ENCODE measurements at places on chromosomes 11 and 22.

DNA sequence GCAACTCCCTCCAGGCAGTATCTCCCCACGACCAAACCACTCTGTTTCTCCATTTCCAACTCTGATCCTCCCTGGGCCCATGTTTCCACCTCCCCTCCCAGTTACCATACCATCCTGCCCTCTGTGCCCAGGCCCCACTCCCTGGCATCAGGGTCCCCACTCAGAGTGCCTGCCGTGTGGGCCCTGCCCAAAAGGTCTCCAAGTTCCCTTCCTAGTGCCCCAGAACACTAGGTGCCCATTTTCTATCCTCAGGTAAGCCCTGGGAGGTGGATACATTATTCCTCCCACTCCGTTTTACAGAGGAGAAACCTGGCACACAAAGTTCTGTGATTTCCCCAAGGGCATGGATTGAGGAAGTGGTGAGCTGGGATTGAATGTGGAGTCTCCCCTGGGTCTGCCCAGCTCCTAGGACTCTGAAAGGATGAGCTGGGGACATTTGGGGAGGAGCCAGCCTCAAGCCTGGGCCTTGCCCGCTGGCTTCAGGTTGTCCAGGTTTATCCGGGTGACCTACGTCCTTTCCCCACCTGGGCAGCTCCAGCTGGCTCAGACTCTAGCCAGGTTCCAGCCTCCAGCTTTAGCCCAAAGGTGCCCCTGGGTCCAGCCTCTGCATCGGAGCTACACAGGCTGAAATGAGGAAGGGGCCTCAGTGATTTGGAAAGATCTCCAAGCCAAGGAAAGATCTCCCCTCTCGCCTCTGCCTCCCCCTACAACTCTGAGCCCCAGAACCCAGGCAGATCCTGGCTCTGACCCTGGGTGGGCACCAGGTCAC lies 2.2 kb upstream of the GSTT4 start:
- DNase-seq, result no peak

DNA sequence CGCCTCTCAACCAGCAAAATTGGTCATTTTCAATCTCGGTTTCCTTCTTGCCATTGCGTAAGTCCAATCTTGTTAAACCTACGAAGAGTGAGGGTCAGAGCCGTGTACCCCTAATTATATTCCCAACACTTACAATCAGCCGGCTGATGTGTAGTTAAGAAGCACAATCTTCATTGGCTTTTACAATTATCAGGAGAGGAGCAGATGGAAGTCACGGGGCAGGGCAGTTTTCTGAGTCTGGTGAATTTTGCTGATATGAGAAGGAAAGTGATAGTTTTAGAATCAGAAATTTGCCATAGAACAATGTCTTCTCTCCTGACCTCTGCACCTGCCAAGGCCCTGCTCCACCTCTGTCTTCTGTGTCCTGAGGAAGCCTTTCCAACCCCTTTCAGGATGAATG lies 35.0 kb upstream of the ATXN10 start:
- no peak for DNase-seq

GRCh38 chr11:75029836-75030631 lies 41.3 kb downstream of the NEU3 start:
- DNase-seq, result no peak

- DNase-seq, result no peak
Observed at GRCh38 chr22:28139516-28139915, 220.5 kb upstream of the PITPNB start.

DNA sequence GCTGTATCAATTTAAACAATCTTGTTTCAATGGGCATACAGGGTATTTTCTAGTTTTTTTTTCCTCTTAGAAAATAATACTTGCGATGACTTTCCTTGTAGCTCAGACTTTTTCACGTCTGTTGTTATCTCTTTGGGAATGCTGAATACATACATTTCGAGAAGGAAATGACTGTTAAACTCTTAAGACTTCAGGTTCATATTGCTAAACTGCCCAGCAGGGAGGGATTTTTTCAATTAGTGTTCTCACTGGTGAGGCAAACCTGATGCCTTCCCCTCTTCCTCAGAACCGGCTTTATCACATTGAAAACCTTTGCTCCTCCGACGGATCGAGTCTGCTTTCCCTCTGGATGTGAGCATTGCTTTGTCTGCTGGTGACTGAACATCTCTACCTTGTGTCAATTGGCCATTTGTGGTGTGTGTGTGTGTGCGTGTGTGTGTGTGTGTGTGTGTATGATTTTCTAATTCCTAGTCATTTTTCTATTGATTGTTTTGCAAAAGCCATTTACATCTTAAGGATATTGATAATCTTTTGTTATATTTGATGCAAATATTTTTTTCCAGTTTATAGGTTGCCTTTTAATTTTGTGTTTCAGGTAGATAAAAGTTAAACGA lies 6.6 kb downstream of the NEAT1 start:
- DNase-seq, result no peak

- no peak for DNase-seq
Observed at GRCh38 chr22:49589811-49590210, 237.9 kb downstream of the BRD1 start.

DNA sequence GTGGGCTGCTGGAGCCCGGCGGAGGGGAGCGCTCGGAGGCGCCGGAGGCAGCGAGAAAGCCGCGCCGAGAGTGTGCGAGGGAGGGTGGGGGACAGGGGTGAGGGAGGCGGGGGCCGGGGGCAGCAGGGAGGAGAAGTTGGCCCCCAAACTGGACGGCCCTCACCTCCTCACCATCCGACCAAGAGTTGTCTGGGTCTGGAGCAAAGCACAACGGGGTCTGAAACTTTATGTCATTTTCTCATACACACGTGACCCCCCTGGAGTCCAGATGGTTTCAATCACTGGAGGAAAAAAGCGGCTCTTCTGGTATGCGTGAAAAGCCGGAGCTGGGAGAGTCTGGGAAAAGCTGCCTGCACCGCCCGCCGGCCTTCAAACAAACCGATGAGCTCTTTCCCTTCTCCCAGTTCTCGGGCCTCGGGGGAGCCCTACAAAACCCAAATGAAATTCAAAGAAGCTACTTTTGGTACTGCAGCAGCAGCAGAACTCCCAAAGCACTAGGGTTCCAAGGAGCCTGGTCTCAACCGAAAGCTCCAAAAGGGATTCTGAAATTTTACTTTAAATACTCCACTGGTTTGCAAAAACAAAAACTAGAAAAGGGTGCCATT lies 39.7 kb upstream of the AKIP1 start:
- DNase-seq, result peak; percentile 93

DNA sequence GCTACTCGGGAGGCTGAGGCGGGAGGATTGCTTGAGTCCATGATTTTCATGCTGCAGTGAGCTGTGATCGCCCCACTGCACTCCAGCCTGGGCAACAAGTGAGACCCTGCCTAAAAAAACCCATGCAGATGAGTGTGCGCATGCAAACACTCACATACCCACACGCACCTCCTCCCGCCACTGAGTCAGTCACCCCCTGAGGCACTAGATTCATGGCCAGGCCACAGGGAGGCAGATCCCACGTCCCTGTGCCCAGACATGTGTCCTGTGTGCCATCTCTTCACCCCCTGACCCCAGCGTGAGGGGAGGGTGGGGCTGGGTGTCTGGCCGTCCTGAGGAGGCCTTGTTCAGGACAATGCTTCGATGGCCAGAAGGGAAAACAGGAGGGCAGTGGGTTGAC lies 15.5 kb downstream of the RELT start:
- no peak for DNase-seq

- no peak for DNase-seq
Observed at GRCh38 chr11:111176603-111177002, 68.9 kb upstream of the POU2AF2 start.

DNA sequence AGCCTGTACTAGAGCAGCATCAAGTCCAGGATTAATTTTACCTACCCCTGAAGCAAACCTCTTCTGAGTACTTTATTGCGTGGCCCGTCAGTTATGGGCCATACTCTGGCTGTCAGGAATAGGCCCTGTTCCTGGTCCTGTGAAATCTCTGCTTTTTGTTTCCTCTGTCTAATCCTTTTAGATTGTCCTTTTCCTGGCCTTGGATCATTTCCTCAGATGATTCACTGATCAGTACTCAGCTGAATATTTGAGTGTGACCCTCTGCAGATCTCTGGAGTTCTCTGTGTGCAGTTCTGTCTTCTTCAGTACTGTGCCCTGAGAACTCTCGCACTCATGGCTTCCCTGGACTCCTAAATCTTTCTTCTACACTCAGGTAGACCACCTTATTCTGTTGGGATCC lies 123.5 kb downstream of the UVRAG start:
- no peak for DNase-seq

- no peak for DNase-seq
Observed at GRCh38 chr11:26943636-26944035, 50.3 kb upstream of the FIBIN start.

GRCh38 chr11:83153764-83154163 lies 3.2 kb upstream of the PCF11 start:
- no peak for DNase-seq

DNA sequence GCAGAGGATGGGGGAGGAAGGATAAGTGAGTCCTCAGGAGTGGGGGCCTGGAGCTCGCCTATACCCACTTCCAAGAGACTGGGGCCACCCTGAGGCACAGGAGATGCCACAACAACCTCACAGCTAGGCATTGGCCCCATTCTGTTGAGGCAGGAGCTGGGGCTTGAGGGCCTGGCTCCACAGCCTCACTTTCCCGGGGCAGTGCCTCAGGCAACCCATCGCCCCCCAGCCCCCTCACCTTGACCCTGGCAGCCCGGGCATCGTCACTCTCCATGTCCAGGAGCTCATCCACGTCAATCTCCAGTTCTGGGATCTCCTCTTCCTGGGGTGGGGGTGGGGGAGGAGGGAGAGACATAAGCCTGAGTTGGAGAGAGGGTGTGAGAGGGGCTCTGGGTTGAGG lies 1.8 kb downstream of the PPP1R14B start:
- no peak for DNase-seq

DNA sequence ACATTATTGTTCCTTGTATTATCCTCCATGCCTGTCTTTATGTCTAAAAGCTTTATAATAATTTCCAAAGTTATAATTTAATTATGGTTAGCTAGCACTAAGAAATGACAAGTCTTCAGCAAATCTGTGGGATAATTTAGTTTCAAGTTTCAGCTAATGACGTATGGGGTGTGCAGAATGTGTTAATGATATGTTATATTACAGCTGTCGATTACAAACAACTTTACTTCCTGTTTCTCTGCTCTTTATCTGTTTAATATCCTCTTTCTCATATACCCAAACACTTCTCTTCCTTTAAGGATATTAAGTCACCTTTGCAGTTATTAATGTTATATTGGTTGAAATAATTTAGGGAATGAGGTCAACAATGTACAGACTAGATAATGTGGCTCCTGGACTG lies 161.8 kb downstream of the CASP12 start:
- DNase-seq, result no peak

DNA sequence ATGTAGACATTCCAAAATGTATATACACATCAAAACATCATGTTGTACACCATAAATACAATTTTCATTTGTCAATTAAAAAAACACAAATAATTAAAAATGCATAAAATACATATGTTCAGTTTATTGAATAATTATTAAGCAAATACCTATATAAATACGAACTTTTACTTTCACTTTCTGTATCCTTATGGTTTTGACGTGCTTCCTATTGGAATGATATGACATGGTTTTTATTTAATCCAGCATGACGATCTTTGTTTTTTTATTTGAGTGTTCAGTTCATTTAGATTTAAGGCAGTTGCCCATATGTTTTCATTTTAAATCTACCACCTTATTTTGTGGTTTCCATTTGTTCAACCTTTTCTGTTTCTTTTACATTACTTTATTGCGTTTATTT lies 198.3 kb upstream of the PLET1 start:
- DNase-seq, result no peak

DNA sequence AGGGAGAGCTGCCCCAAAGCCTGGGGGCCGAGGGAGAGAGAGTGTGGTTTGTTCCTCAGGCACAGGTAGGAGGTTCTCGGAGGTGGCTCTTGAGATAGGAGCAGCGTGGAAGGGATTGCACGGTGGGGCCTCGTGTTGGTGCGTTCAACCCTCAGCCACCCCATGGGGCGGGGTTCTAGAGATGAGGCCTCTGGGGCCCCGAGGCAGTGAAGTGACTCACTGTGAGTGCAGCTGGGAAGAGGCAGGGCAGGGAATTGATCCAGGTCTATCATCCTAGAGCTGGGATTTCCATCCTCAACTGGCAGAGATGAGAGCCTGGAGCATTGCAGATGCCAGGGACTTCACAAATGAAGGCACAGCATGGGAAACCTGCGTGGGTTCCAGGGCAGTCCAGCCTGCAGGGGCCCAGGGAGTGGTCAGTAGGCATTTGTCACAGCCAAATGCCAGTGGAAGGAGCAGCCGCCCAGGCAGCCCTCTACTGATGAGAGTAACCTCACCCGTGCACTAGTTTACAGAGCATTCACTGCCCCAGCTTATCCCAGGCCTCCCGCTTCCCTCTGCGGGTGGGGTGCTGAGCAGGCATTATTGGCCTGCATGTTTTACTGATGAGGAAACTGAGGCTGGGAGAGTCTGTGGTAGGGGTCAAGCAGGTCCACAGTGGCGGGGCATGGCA lies 5.1 kb upstream of the SMARCB1 start:
- no peak for DNase-seq

GRCh38 chr22:20008221-20008995 lies 8.2 kb downstream of the ARVCF start:
- peak; percentile 14 for DNase-seq

GRCh38 chr11:64611869-64612646 lies 21.0 kb downstream of the SLC22A12 start:
- no peak for DNase-seq

- DNase-seq, result peak; percentile 46
Observed at GRCh38 chr22:49633010-49633324, 194.7 kb downstream of the BRD1 start.

GRCh38 chr11:108826136-108826535 lies 161.3 kb downstream of the DDX10 start:
- no peak for DNase-seq

DNA sequence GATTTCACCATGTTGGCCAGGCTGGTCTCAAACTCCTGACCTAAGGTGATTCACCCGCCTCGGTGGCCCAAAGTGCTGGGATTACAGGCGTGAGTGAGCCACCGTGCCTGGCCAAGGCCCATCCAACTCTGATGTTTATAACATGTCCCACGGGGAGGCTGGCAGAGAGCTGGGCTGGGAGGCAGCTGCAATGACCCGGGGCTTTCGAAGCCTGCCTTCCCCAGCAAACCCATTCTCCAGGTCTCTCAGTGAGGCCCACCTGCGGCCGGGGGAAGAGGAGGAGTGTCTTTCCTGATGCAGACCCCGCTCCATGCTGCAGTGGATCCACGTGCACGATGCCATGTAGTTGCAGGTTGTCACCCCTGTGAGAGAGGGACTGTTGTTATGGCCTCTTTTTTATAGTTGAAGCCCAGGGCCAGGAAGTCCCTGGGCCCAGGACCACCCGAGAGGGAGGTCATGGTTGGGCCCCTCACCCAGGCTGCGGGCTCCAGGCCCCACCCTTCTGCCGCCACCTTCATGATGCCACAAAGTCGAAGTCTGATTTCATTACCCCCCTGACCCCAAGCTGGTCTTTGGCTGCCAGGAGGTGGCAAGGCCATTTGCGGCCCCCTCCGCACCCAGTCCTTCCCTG lies 38.3 kb downstream of the KCNJ4 start:
- no peak for DNase-seq

GRCh38 chr11:34653031-34653430 lies 32.1 kb downstream of the EHF start:
- DNase-seq, result no peak
